Urinary bladder (tissue), 4 donors: ENCODE measurements at places on chromosomes 11 and 22.

- no peak for DNase-seq
These were observed 7.1 kb downstream of the YWHAH start for GRCh38 chr22:31951194-31952093.

- no peak for DNase-seq
These were observed 415.1 kb downstream of the SOX6 start for GRCh38 chr11:15941206-15941770.

DNA sequence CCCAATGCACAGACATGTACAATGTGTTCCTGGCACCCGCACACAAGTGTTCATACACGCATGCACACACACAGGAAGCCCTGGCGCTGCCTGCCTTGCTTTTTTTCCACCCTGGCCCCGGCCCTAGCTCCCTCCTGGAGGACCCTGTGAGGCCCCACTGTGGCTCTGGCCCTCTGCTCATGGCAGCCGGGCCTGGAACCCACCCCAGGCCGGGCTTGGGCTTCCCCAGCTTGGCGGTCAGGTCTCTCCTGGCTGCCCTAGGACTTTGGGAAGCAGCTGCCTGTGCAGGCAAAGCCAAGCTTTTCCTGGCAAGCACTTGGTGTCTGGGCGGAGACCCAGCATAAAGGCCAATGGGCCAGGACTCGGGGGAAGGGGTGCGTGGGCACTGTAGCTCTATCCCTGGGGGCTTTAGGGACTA is 30.5 kb downstream of the CD82 start:
- DNase-seq: no peak

DNA sequence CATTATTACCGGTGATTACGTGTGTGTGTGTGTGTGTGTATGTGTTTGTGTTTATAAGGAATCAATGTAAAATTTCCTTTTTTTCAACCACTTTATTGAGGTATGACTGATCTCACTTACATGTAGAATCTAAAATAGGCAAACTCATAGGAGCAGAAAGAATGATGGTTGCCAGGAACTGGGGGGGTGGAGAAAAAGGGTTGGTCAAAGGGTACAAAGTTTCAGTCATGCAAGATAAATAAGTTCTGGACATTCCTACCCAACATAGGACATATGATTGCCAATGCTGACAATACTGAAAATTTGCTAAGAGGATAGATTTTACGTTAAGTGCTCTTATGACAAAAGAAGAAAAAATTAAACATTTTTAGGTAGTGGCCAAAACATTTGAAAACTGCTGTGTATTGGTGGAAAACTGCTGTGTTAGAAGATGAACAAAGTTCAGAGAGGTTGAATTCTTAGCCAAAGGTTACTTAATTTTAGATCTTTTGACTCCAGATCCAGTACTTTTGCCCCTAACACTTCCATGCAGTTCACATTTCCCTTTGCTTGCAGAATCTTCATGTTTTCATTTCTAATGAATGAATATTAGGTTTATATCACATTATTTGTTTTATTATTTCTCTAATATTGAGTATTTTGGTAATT is 49.5 kb downstream of the NNMT start:
- no peak for DNase-seq

GRCh38 chr22:39496131-39496838 is 5.8 kb upstream of the MIEF1 start:
- no peak for DNase-seq

DNA sequence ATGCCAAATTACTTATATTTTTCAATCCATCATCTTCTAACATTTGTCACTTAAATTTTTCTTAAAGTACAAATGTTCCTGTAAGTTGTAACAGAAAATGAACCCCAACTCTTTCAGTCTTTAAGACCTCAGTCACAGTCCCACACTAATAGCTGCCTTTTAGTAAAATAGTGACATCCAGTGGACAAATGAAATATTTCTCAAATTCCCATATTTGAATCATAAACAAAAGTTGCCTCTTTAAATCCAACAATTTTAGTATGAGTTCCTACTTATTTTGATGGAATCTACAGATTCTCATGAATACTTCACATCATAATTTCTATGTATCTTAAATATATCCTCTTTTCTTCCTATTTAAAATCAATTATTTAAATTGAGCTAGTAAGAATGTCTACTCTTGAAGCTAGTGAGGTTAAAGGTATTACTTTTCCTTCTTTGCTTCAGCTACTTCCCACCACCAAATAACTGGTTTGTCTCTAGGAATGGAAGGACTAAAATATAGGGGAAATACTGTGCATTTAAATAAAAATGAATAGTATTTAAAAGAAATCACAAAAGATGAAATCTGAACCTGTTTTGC is 9.2 kb downstream of the LIN7C start:
- DNase-seq: no peak

GRCh38 chr22:41062146-41062545 is 30.2 kb upstream of the EP300 start:
- no peak for DNase-seq

DNA sequence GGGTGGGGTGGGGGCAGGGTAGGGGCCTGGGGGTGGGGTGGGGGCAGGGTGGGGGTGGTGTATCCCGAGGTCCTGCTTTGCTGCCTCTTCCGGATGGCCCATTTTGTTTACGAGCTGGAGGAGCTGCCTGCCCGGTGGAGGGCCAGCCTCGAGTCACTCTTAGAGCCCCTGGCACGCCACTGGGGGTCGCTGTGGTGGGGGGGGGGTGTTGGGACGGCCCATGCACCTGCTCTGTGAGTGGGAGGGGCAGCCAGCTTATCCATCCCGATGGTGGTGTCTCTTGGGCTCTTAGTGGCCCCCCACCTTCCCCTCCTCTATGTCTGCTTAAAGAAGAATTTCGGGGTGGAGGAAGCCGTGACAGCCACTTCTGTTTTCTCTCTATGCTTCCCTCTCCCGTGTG is 24.6 kb downstream of the MRGPRD start:
- DNase-seq: no peak

GRCh38 chr11:21622566-21622965 is 570.3 kb upstream of the ANO5 start:
- peak; percentile 8 for DNase-seq

- DNase-seq: no peak
These were observed 24.5 kb downstream of the ST14 start for GRCh38 chr11:130183878-130184610.

DNA sequence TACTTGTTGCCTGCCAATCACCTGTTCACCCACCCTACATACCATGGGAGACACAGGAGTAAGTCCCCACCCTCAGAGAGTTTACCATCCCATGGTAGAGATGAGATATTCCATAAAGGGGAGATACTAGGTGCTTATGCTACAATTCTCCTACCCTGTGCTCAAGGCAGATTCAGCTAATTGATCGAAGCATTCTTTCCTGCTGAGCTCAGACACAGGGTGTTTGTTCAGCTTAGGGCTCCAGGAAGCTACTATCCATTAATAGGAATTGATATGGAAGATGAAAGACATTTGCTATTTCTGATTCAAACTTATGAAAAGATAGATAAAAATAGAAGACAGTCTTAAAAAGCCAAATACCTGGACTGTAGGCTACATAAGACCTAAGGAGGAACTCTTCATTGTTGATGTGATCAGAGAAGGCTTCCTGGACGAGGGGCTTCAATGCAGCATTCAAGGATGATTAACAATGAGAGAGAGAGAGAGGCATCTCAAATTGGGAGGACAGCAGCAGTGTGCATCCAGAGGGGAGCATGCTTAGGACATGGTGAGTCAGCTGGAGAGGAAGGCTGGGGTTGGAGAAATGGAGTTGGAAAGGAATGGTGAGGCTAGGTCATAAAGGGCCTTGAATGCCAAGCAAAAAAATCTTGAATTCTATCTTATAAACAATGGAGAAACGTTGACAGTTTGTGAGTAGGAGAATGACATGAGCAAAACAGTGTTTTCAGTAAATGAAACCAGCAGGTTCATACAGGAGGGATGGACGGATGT is 15.0 kb downstream of the SYT13 start:
- no peak for DNase-seq

DNA sequence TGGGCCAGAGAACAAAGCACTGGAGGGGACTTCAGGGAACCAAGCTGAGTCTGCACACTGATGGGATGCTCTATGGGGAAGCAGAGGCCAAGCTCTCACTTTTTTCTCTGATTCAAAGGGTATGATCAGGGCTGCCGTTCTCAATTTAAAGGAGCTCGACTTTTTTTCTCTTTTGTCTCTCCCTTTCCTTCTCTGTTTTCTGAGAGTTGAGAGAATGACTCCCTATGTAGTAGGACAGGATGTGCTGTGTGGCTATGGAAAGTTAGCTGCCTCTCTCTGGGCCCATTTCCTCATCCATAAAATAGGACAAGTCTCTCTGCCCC is 7.9 kb downstream of the ADORA2A start:
- no peak for DNase-seq

GRCh38 chr22:26656891-26657851 is at the start of gene MIAT:
Gene MIAT (plus strand): TSS chr22:26657588.
- DNase-seq: no peak

GRCh38 chr11:95705485-95706124 is 84.0 kb downstream of the FAM76B start:
- DNase-seq: peak; percentile 77

- DNase-seq: peak; percentile 99
These were observed 561 bp upstream of the PCF11 start for GRCh38 chr11:83156144-83156995.

DNA sequence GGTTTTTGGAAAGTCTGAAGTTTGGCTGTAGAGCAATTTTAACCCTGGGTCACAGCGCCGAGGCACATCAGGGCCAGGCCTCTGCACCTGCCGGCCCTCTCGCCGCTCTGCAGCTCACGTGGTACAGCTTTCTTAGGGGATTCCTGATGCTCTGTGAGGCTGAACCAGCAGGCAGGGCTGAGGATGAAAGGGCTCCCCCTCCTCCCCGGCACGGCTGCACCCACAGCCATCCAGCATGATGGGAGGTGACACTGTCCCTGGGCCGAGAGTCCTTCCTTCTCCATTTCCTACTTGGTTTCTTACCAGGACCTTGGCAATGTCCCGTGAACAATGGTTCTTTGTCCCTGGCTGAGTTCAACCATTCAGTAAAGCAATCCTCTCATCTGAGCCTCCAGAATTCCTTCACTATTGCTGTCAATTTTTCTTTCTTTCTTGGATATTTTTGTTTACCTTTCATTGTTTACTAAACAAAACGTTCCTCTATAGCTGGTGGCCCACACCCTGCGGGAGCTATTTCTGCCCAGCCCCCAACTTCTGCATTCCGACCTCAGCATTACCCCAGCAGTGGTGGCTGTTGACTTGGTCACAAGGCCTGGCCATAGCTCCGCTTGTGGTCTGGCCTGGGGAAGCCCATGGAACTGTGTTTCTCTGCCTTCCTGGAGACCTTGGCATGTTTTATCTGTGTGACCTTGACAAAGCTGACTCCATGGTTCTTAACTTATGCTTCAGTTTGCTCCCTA is 172.8 kb upstream of the B3GAT1 start:
- no peak for DNase-seq

GRCh38 chr11:94790661-94791180 is 22.6 kb downstream of the AMOTL1 start:
- DNase-seq: no peak

- no peak for DNase-seq
These were observed 90.3 kb downstream of the TP53I11 start for GRCh38 chr11:44860346-44860745.

DNA sequence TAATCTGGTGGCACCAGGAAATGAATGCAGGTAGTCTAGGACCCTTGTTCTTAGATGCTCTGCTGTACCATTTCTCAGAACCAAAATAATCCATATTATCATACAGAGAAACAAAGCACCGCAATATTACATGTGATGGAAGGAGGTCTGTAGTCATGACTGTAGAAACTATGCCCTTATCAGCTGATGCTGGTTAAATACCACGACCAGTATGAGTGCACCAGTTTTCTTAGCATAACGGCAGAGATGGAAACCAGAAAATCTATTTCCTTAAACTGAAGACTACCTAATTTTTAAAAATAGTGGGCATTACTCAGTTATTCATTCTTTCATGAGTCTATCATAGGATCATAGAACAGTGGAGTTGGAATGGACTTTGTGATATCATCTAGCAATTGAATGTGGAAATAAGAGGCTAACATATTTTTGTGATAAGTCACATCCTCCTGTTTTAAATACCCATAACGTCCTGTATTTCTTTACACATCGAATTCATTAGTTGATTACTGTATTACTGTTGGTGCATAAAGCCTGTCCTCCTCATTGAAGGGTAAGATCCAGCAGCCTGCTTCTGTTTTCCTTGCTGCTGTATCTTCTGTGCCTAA is 15.1 kb downstream of the JHY start:
- no peak for DNase-seq

DNA sequence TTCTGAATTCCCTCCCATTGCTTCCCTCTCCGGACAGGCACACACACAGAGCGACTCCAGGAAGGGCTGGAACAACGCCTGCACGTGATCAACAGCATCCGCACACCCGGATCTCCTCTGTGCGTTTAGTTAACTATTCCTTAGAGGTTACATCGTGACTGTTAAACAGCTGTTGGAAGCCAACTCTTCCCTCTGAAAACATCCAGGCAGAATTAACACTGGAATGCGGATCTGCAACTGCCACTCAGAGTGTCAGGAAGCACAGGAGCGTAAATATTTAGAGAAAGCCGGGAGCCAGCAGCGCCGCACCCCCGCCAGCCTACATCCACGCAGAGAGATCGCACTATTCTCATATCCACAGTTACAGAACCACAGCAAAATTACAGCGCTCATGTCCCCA is 46.2 kb downstream of the SHANK2 start:
- peak; percentile 11 for DNase-seq

- DNase-seq: no peak
These were observed 19.0 kb upstream of the MPZL2 start for GRCh38 chr11:118283037-118283636.

DNA sequence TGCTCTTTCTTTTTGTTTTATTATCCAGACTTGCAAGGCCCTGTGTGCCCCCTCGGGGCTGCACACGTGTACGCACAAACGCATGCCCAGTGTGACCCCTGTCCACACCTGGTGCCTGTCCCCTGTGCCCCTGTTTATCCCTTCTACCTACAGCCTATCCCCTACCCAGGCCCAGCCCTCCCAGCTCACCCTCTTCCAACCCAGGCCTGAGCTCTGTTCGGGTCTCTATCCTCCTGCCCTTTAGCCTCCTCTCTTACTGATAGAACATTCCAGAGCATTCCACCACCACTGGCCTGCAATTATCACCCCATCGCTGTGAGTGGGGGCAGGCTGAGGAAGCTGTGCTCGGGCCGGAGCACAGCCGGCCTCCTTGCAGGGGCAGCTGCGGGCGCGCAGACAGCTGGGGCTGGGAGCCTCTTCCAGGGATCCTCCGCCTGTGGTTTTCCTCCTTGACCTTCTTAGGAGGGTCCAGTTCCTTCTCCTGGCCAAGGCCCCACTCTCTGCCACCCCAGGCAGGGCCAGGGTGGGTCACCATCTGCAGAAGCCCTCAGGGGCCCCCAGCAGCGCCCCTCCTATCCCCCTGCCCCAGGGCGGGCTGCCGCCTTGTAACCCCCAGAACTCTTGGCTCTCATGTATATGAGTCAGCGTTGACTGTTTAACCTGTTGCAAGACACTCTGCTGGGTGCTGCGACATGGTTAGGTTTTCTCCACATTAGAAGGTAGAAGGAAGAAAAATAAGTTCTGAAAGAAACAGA is 41.8 kb upstream of the KCNQ1OT1 start:
- no peak for DNase-seq

- no peak for DNase-seq
These were observed 48.7 kb downstream of the C11orf58 start for GRCh38 chr11:16787035-16787742.

GRCh38 chr11:113182288-113182687 is 132.1 kb upstream of the TTC12 start:
- no peak for DNase-seq
